NCI-H146 (cell line): ENCODE measurements at places on chromosomes 2 and 18.

- DNase-seq = no peak
Observed at GRCh38 chr2:207935121-207935990, 90.0 kb downstream of the PLEKHM3 start.

DNA sequence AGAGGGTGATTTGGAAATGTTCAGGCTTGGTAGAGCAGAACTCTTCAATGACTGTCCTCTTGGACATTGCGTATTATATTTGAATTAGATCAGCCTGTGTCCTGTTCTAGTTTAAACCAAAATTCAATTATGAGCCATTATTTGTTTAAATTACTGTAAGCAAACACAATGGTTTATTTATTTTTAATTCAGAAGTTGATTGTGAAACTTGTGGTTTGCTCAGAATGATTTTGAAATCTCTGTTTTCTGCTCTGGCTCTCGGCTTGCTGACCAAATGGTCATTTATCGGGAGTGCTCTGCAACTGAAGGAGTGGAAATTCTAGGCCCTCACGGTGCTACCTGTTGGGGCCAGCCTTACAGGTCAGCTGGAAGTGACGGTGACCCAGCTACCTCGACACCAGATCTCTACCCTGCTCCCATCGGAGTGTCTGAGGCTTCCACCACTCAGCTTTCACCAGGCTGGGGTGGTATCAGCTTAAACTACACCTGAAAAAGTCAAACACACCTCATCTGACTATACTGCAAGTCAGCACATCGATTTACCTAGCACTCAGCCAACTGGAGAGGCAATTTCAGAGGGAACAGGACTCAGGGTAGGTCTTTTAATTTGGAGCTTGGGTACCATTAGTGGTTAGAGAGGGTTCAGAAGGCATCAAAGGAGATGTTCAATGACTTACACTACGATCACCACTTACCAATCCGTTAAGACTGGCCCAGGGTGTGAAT lies 36.8 kb upstream of the GPD2 start:
- DNase-seq = peak; percentile 46

DNA sequence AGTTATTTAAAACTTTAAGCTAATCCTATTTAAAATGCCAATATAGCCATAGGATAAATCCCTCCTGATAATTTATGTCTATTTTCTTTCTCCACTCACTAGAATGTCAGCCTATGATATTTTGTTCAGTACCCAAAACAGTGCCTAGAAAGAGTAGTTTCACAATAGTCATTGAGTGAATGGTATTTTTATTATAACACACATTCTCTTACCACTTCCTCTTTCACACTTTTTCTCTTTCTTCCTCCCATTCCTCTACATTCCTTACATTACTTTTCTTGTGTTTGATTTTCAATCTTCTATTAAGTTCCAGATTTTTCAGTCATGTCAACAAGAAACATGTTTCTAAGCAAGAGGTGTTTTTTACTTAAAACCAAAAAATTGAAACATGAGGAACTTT lies 327.6 kb upstream of the UBE2E3 start:
- no peak for DNase-seq

- DNase-seq = no peak
Observed at GRCh38 chr2:7593360-7593759, 676.1 kb downstream of the RNF144A start.

GRCh38 chr2:237888389-237888788 lies 29.0 kb downstream of the RAMP1 start:
- DNase-seq = no peak

DNA sequence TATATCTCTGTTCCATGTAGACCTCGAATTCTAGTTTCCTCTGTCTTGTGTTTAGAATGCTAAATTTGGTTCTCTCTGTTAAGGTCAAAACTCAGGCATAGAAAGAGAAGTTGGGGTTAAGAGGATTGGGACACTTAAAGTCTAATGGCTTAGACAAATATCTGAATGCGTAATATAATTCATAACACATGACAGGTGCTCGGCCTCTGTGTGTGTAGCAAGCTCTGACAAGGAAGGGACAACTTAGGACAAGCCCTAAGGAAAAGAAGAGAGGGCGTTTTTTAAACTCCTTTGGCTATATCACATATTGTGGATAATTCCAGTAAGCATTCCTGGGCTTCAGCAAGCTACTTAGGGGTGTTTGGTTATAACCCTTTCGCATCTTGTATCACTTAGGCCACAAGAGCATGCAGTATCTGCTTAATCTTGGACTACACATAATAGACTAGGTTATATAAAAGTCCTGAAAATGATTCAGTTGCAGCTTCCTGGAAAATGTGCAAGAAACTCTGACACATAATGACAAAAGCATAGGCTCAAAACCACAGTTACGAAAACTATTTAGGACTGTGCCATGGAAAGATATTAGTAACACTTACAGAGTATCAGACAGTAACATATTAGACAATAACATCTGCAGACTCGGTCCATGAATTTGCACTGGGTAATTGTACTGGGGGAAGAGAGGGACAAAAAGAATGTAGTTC lies 16.1 kb upstream of the CREB1 start:
- DNase-seq = no peak

- DNase-seq = no peak
Observed at GRCh38 chr2:239137165-239137897, 263.5 kb downstream of the HDAC4 start.

DNA sequence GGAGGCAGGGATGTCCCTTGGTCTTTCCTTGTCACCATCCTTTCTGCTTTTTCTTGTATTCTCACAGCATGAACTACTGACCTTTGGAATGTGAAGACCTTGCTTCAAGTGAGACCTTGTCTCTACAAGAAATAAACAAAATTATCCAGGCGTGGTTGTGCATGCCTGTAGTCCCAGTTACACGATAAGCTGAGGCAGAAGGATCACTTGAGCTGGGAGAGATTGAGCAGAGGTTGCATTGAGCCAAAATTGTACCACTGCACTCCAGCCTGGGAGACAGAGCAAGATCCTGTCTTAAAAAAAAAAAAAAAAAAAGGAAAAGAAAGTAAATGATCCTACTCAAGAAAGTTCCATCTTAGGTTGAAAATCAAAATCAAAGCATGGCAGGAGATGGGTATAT lies 173.7 kb downstream of the IRS1 start:
- no peak for DNase-seq

DNA sequence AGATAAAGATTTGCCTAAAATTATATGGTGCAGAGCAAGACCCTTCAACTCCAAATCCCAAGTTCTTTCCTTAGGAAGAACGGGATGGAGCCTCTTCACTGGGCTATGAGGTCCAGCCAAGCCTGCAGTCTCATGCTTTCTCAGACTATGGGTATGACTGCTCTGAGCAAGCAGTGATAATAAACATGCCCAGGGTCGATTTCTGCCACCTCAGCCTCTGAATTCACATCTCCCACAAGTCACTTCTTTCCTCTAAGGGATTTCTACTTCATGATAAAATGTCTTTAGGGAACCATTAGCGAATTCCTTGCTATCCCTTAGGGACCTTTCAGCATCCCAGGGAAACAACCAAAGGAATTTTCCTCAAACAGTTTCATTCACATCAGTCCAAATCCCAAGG lies 94.8 kb downstream of the GFPT1 start:
- DNase-seq = no peak

- no peak for DNase-seq
Observed at GRCh38 chr18:52208646-52209045, 131.4 kb upstream of the DCC start.

DNA sequence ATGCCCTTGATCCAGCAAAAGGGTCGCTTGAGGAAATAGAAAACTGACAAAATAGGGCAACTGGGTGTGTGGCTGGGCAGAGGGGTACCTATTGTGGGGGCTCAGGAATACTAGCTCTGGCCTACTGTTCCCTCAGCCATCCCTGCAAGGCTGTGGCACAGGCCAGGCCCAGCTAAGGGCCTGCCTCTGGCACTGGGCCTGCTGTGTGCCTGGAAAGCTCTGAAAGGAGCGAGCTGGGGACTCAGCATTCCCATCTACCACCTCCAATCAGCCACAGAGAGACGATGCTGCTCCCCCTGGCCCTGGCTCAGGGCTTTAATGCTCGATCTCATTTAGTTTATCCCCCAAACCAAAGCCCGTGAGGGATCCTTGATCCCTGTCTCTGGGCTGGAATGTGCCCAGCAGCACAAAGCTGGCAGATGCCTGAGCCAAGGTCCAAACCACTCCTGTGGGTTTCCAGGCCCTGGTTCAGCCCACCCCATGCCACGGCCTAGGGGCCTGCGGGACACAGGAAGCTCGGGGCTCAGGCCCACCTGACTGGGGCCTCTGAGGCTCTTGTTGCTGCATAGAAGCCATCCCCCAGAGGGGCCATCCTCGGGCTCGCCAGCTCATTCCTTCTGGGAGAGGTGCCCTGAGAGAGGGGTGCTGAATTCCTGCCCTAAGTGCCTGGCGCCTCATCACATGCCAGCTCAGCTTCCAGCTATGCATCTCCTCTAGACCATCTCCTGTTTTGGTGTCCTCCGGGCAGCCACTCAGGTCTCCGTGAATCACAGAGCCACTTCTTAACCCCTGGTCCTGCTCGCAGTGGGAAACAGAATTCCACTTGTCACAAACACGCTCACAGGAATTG lies 43.0 kb upstream of the KCNF1 start:
- no peak for DNase-seq

DNA sequence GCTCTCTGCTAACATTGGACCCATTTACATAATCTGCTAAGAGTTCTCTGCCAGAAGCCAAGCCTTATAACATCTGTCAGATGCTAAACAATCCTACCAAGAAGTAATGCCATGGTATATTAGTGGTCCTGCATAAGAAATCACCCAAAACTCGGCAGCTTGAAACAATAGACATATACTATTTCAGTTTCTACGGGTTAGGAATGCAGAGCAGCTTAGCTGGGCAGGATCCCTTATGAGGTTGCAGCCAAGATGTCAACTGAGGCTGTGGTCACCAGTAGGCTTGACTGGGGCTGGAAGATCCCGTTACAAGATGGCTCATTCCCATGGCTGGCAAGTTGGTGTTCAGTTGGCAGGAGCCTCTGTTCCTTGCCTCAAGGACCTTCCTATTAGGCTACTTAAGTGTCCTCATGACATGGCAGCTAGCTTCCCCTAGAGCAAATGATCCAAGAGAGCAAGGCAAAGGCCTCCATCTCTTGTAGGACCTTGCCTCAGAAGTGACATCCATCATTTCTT lies 25.1 kb upstream of the SOS1 start:
- no peak for DNase-seq

- DNase-seq = no peak
Observed at GRCh38 chr2:181822097-181822496, 69.4 kb upstream of the ITPRID2 start.

GRCh38 chr2:196466581-196466980 lies 172.9 kb upstream of the CCDC150 start:
- no peak for DNase-seq

DNA sequence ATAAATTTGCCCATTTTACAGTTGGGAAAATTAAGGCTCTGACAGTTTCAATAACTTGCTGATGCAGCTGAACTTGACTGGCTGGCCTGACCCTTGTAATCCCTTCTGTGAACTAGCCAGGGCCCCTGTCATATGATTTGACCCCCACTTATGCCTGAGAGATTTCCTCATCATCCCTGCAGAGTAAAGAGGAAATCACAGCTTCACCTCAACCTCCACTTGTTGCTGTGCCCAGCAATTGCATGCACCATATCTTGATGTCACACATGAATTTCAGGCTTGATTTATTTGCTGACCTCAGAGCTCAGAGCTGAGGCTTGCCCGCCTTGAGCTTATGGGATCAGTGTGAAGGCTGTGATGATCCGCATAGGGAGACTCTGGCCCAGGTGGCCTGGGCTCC lies 108.1 kb downstream of the ACOXL start:
- DNase-seq = no peak

- no peak for DNase-seq
Observed at GRCh38 chr2:207251573-207252192, 85.9 kb upstream of the KLF7 start.

DNA sequence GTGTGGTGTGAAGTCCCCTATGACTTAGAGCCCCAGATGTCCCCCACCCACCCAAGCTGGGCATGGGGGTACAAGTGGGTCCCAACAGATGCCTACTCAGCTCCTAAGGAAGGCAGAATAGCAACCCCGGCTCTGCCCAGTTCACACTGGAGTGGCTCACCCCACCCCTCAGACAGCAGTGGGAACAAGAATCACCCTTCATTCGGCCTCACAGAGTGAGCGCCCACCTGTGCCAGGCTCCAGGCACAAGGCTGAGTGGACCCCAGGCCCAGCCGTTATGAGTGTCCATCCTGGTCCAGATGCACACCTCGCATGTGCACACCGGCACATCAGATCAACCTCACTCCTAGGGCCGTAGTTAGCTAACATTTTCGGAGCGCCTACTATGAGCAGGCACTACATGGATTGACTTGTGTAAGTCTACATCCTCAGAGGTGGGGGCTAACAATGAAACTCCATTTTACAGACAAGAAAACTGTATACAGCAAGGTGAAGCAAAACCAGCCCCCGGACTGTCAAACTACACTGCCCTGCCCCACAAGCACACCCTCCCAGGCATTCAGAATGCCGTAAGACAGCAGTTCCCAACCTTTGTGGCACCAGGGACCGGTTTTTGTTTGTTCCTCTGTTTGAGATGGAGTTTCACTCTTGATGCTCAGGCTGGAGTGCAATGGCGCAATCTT lies 2.8 kb upstream of the ASTL start:
- no peak for DNase-seq

- DNase-seq = no peak
Observed at GRCh38 chr2:10257500-10258147, 45.1 kb upstream of the HPCAL1 start.

- peak; percentile 17 for DNase-seq
Observed at GRCh38 chr2:144519934-144520731, at the start of gene ZEB2. ZEB2 (minus strand) TSS chr2:144520119; CDS start chr2:144517350, 2,769 bp downstream.

- no peak for DNase-seq
Observed at GRCh38 chr2:225100856-225101294, 58.6 kb upstream of the DOCK10 start.

DNA sequence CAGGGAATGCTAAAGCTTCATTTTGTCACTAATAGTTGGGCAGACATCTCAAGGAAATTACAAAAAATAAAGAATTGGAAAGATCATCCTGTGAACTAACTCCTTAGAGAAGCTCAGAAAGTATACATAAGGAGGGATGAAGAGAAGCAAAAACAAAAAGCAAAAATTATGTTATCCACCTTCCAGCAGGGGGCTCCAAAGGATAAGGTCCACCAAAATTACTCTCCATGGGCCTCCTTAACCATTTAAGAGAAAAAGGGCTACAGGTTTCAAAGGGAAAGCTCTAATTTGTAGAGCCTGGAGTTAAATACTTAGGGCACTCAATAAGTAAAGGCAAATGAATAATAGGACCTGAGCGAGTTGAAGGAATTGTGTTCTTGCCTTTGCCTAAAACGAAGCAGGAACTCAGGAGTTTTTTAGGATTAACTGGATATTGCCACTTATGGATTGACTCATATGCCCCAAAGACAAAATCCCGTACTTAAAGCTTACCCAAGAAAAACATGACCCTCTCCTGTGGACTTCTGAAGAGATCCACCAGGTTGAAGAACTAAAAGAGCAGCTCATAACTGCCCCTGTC lies 1167.9 kb downstream of the DSC3 start:
- peak; percentile 47 for DNase-seq
